ENCODE measurements at places on chromosomes 5 and 9. TPM values are rescaled to one million over a fixed set of nuclear protein-coding genes. Genes with fewer than 3 reads are reported as not detected.

Gene LCN6
- polyA plus RNA-seq: 0.18 TPM

GRCh38 chr5:39629946-39630345 lies 205.2 kb upstream of the DAB2 start:
- no peak for DNase-seq

- DNase-seq: no peak
Measured at GRCh38 chr9:85142496-85142911, 473.0 kb downstream of the NTRK2 start.

DNA sequence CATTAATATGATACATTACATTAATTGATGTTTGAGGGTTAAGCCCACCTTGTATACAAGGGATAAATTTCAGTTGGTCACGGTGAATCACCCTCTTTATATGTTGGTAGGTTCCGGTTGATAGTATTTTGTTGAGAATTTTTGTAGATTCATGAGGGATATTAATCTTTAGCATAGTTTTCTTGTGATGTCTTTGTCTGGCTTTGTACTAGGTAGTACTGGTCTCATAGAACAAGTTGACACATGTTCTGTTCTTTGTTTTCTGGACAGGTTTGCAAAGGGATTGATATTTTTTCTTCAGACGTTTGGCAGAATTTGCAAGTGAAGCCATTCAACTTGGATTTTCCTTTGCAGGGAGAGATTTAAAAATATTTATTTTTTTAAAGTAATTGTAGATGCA lies 49.1 kb upstream of the CLK4 start:
- no peak for DNase-seq
